ENCODE measurements at places on chromosomes 1 and 21. TPM values are rescaled to one million over a fixed set of nuclear protein-coding genes. Genes with fewer than 3 reads are reported as not detected.

DNA sequence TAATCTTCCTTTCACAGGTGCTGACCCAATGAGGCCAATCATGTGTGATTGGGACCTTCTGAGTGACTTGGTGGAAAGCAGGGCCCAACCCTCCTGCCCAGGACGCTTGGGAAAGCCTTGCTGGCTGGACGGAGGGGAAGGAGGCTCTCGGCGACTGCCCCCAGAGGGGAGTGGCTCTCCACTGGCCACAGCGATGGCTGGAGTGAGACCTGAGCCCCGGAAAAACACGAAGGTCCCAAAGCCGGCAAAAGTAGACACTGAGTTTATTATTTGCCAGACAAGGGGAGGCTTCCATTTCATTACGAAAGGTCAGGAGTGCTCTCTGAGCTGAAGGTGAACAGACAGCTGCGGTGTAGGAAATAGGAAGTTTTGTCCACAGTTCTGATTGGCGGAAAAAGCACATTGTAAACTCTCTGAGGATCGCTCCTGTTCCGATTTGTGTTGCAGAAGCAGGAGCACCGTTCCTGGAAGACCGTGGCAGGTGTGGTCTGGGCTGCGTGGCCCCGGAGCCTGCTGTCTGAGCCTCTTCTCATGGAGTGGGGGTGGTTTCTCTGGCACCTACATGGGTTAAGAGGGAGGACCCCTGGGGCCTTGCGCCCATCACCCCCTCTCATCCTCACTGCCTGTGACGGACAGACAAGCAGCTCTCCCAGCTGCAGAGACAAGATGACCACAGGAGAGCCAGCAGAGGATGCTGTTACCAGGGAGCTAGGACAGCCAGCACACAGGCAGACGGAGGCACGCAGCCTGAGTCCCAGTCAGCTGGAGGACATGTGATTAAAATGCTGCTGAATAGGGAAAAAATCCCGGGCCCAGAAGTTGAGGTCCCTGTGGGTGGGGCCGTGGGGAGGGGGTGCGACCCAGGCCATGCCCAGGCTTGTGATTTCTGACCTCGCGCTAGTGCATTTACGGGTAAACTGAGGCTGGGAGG lies 41.5 kb downstream of the KRTAP10-1 start:
- no peak for DNase-seq

- no peak for DNase-seq
Measured at GRCh38 chr1:241308471-241308870, 48.5 kb downstream of the RGS7 start.

GRCh38 chr1:50438945-50439344 lies 15.7 kb upstream of the DMRTA2 start:
- no peak for DNase-seq

- no peak for DNase-seq
Measured at GRCh38 chr1:42955311-42956063, 3.2 kb downstream of the SLC2A1 start.

DNA sequence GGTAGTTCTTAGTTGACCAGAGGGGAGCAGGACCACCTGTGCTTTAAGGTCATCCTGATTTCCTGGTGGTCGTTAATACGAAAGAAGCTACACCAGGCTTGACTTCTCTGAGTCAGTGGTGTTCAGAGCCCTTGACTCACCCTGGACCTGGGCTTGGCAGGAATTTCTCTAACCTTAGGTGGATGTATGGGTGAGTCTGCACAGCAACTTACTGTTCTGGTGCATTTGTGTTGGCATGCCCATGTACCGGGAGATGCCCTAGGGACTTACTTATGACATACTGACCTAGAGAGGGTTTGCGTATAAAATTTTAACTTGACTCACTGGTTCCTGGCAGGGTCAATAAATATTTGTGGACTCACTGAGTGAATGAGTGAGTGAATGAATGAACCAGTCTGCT lies 304.6 kb downstream of the DISC1 start:
- no peak for DNase-seq

GRCh38 chr1:228983231-228983660 lies 248.0 kb downstream of the RHOU start:
- DNase-seq: no peak

- DNase-seq: no peak
Measured at GRCh38 chr1:155504207-155504606, 58.4 kb downstream of the ASH1L start.

DNA sequence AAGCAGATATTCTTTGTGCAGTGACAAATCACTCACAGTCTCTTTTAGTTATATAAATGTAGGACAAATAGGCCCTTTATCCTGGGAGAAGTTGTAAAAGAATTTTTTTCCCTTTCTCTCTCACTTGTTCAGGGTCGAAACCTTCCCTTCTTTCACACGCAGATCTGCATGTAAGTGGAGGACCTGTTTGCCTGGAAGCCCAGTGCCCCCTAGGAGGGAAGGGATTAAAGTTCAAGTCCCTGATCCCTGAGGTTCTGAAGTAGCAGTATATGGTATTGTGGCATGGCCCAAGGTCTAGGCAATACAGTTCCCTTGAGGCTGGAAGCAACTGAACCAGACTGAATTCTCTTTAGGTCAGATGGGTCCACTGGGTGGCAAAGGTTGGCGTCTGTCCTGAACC lies 48.6 kb upstream of the PTGFRN start:
- no peak for DNase-seq

DNA sequence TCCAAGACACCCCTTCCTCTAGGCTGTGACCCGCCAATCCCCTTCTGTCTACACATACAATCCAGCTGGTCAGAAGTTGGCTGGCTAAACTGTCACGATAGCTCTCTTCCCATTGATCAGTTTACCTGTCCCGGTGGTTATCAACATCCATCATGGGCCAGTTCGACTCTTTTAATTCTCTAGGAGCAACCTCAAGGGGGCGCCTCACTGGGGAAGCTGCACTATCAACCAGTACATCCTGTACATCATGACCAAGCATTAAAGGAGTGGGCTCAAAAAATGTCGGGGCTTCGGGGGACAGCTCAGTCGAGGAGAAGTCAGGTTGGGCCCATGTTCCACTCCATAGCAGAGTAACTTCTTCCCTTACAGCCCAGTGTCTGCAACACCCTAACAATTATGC lies 53.2 kb upstream of the B3GALNT2 start:
- DNase-seq: peak; percentile 36

ZNF593OS gene
- total RNA-seq: 4.2 TPM

CELA3A gene
- total RNA-seq: not detected

C1orf53 gene
- total RNA-seq: 5.9 TPM

OTUD7B gene
- 15.4 TPM for total RNA-seq

RAB29 gene
- total RNA-seq: 1.7 TPM

All from glutamatergic neuron (in vitro differentiated cells).